ENCODE measurements at places on chromosomes 16 and 17. TPM values are rescaled to one million over a fixed set of nuclear protein-coding genes. Genes with fewer than 3 reads are reported as not detected.
A peak's percentile ranks its signal among the peaks of the same experiment; 100 is the strongest.

- DNase-seq, result no peak
- no peaks in the 10 kb centered on the region for H3K27me3 ChIP-seq
- H3K4me1 ChIP-seq, result no peaks in the 10 kb centered on the region
- H3K36me3 ChIP-seq, result no peaks in the 10 kb centered on the region
Measured at GRCh38 chr16:72819345-72819744, 228.6 kb downstream of the ZFHX3 start.

- H3K27ac ChIP-seq, result no peak overlapping the region
- DNase-seq, result no peak
- peaks cover 8% of the 10 kb centered on the region for H3K4me1 ChIP-seq
Measured at GRCh38 chr17:78800132-78800931, 18.3 kb upstream of the CYTH1 start.

DNA sequence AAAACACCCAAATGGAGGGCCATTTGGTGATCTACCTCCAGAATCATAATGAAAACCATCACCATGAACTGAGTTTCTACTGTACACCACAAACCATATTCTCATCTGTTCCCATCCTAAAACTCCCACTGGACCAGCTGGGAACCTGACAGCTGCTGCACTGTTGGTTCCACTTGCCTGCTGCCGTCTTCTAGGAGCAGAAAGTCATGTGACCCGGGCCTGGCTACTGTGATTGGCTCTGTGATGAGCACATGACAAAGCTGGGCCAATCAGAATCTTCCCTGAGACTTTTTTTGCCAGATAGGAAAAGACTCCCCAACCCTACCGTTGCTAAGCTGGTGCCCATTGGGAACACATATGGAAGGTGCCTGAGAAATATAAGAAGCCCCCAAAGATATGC, 264.2 kb downstream of the MRTFB start:
- no peaks in the 10 kb centered on the region for H3K4me1 ChIP-seq
- DNase-seq, result no peak
- no peak overlapping the region for H3K27ac ChIP-seq

- H3K4me1 ChIP-seq, result no peaks in the 10 kb centered on the region
- H3K27me3 ChIP-seq, result no peaks in the 10 kb centered on the region
- no peaks in the 10 kb centered on the region for H3K36me3 ChIP-seq
- H3K27ac ChIP-seq, result no peak overlapping the region
- H3K4me3 ChIP-seq, result no peak overlapping the region
- peak; percentile 30 for DNase-seq
Measured at GRCh38 chr17:78568494-78569115, 8.6 kb downstream of the DNAH17 start.

DNA sequence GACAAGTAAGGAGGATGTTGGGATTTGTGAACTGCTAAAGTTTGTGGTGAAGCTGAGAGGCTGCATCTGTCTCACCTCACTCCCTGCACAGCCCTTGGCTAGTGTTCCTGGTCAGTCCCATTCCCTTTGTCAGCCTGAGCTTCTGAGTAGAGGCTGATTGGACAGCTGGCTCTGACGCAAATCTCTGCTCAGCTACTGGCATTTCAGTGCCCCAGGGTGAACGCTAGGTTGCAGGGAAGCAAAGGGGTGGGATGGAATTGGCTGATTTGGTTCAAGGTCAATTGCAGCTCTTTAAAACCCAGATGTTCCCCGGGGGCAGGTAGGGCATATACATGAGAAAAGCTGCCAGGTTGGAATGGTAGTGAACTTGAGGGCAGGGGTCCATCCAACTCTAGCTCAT, 23.1 kb upstream of the CNOT1 start:
- no peak overlapping the region for H3K27ac ChIP-seq
- no peaks in the 10 kb centered on the region for H3K4me1 ChIP-seq
- peaks cover 18% of the 10 kb centered on the region for H3K27me3 ChIP-seq
- no peak for DNase-seq

GRCh38 chr17:65035191-65035590, 21.3 kb downstream of the GNA13 start:
- H3K27ac ChIP-seq, result no peak overlapping the region
- H3K4me3 ChIP-seq, result no peak overlapping the region
- H3K27me3 ChIP-seq, result no peaks in the 10 kb centered on the region
- peaks cover 14% of the 10 kb centered on the region for H3K4me1 ChIP-seq
- H3K36me3 ChIP-seq, result peaks cover 5% of the 10 kb centered on the region

GRCh38 chr17:37182786-37183465, 192.9 kb upstream of the C17orf78 start:
- DNase-seq, result peak; percentile 53
- H3K4me1 ChIP-seq, result peaks cover 29% of the 10 kb centered on the region
- peaks cover 62% of the 10 kb centered on the region for H3K36me3 ChIP-seq

- no peaks in the 10 kb centered on the region for H3K27me3 ChIP-seq
- H3K27ac ChIP-seq, result no peak overlapping the region
- H3K4me3 ChIP-seq, result no peak overlapping the region
- H3K36me3 ChIP-seq, result no peaks in the 10 kb centered on the region
Measured at GRCh38 chr17:71237903-71238538, 882.8 kb upstream of the SOX9 start.

DNA sequence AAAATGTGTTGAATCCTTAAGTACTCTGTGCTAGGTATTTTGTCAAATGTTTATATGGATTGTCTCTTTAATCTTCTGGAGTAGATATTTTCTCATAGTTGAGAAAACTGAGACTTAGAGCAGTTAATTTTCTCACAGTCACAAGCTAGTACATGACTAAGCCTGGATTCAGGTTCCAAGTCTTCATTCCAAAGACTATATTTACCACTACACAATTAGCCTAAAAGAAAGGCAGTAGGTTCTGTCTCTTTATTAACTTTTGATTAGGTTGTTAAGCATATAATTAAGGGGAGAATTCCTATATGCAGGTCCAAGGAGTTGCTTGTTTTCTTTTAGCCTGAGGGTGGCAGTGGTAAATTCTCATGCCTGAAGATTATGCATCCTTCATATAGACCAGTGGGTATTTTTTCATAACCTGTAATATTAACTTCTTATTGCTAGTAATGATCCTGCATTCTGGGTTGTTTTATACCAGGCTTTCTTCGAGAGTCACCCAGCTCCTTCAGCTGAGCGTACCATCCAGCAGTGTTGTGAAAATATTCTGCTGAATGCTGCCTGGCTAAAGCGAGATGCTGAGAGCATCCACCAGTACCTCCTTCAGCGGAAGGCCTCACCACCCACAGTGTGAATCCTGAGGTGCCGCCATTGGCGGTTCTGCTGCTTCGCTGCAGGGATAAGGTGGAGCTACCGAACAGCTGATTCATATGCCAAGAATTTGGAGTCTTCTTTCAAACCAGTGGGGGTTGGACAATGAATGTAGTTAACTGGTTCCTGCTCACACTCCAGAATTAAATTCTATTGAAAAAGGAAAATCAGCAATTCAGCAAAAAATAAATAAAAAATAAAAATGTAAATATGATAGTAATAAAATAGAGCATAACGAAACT, 28.2 kb upstream of the KPNB1 start:
- peak overlapping the region; percentile 52 for H3K27ac ChIP-seq
- DNase-seq, result peak; percentile 68
- peaks cover 76% of the 10 kb centered on the region for H3K36me3 ChIP-seq
- H3K4me3 ChIP-seq, result peak overlapping the region; percentile 5
- H3K27me3 ChIP-seq, result no peaks in the 10 kb centered on the region
- peaks cover 44% of the 10 kb centered on the region for H3K4me1 ChIP-seq

- no peaks in the 10 kb centered on the region for H3K36me3 ChIP-seq
- H3K27me3 ChIP-seq, result no peaks in the 10 kb centered on the region
- no peak overlapping the region for H3K4me3 ChIP-seq
- H3K4me1 ChIP-seq, result peaks cover 36% of the 10 kb centered on the region
Measured at GRCh38 chr16:9318764-9319163, 227.3 kb downstream of the HAPSTR1 start.

GRCh38 chr17:57669671-57670529, 75.2 kb downstream of the CCDC182 start:
- peaks cover 10% of the 10 kb centered on the region for H3K36me3 ChIP-seq
- DNase-seq, result no peak
- H3K4me1 ChIP-seq, result no peaks in the 10 kb centered on the region
- no peak overlapping the region for H3K27ac ChIP-seq
- no peaks in the 10 kb centered on the region for H3K27me3 ChIP-seq
- H3K4me3 ChIP-seq, result no peak overlapping the region

- no peaks in the 10 kb centered on the region for H3K36me3 ChIP-seq
- H3K27me3 ChIP-seq, result no peaks in the 10 kb centered on the region
- no peak overlapping the region for H3K27ac ChIP-seq
- no peak overlapping the region for H3K4me3 ChIP-seq
Measured at GRCh38 chr16:64626776-64627175, 495.1 kb downstream of the CDH11 start.

- H3K4me1 ChIP-seq, result no peaks in the 10 kb centered on the region
- H3K4me3 ChIP-seq, result no peak overlapping the region
- no peaks in the 10 kb centered on the region for H3K27me3 ChIP-seq
- DNase-seq, result no peak
Measured at GRCh38 chr17:66135219-66135618, 56.7 kb downstream of the CEP112 start.

DNA sequence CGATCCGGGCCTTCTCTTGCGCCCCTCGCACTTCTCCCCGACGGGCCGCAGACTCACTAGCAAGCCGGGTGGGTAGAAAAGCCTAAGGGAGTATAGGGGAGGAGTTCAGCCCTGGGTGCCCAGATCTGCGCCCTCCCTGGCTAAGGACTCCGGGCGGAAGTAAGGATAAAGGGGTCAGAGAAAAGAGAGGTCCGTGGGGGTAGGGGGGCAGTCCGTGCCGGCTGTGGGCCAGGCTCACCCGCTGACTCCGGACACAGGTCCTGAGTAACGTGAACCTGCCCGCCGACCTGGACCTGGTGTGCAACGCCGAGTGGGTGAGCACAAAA, 1.8 kb downstream of the NAGS start:
- peaks cover 46% of the 10 kb centered on the region for H3K27me3 ChIP-seq

GRCh38 chr16:61332461-61332860, 703.8 kb downstream of the CDH8 start:
- DNase-seq, result no peak
- H3K4me1 ChIP-seq, result no peaks in the 10 kb centered on the region
- H3K27ac ChIP-seq, result no peak overlapping the region
- no peaks in the 10 kb centered on the region for H3K36me3 ChIP-seq
- H3K4me3 ChIP-seq, result no peak overlapping the region

DNA sequence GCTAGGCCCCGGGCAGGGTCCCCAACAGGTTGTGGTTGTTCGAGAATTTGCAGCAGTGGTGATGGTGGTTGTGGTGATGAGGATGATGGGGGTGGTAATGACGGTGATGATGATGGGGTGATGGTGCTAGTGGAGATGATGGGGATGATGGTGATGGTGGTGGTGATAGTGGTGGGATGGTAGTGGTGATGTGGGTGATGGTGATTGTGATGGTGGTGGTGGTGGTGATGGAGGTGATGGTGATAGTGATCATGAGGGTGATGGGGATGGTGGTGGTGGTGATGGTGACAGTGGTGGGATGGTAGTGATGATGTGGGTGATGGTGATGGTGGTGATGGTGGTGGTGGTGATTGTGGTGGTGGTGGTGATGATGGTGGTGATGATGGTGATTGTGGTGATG, 343.3 kb downstream of the SEC14L1 start:
- DNase-seq, result no peak
- no peak overlapping the region for H3K4me3 ChIP-seq
- H3K27me3 ChIP-seq, result no peaks in the 10 kb centered on the region
- peaks cover 41% of the 10 kb centered on the region for H3K36me3 ChIP-seq
- no peaks in the 10 kb centered on the region for H3K4me1 ChIP-seq

- H3K27me3 ChIP-seq, result peaks cover 18% of the 10 kb centered on the region
- H3K36me3 ChIP-seq, result no peaks in the 10 kb centered on the region
- DNase-seq, result no peak
- H3K4me1 ChIP-seq, result no peaks in the 10 kb centered on the region
- H3K27ac ChIP-seq, result no peak overlapping the region
Measured at GRCh38 chr17:56144223-56144622, 9.1 kb upstream of the ANKFN1 start.

DNA sequence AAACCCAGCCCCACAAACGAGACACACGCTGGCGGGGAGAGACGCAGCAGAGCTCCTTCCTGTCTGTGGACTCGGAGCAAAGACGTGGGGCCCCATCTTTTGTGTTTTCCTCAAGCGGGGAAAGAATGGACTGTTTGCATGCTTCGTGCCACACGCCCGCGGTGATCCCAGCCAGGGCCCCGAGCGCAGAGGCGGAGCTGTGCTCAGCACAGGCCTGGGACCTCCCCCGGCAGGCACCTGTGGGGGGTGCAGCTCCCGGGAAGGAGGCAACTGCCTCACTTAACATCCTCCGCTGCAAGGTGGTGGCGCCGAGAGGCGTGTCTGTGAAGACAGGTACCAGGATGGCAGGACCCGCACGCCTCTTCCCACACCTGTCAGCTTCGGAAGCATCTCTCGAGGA, 19.1 kb downstream of the TRARG1 start:
- H3K36me3 ChIP-seq, result no peaks in the 10 kb centered on the region
- DNase-seq, result peak; percentile 6
- no peaks in the 10 kb centered on the region for H3K4me1 ChIP-seq
- no peak overlapping the region for H3K4me3 ChIP-seq

DNA sequence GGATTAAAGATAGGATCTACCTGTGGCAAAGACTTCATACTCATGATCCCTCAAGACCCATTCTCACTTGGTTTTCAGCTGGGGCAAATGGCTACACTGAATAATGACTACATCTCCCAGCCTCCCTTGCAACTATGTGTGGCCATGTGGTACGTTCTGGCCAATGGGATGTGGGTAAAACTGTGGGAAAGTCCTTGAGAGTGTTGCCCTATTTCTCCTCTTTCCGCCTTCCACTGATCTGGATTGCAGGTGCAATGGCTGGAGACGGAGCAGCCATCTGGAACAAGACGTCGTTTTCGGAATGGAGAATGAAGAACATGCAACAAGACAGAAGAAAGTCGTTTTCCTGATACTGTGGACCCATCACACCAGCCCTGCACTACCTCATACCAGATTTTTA, 48.5 kb downstream of the HAPSTR1 start:
- peaks cover 18% of the 10 kb centered on the region for H3K36me3 ChIP-seq
- peak; percentile 39 for DNase-seq
- H3K27me3 ChIP-seq, result peaks cover 16% of the 10 kb centered on the region
- H3K27ac ChIP-seq, result no peak overlapping the region
- H3K4me1 ChIP-seq, result peaks cover 8% of the 10 kb centered on the region
- no peak overlapping the region for H3K4me3 ChIP-seq

- no peak for DNase-seq
- H3K4me1 ChIP-seq, result peaks cover 25% of the 10 kb centered on the region
- no peak overlapping the region for H3K4me3 ChIP-seq
- H3K27me3 ChIP-seq, result no peaks in the 10 kb centered on the region
- H3K27ac ChIP-seq, result no peak overlapping the region
Measured at GRCh38 chr16:15057681-15058417, 2.0 kb upstream of the NTAN1 start.

GRCh38 chr16:11396241-11397048, 51.2 kb downstream of the RMI2 start:
- no peak overlapping the region for H3K27ac ChIP-seq
- H3K4me1 ChIP-seq, result peaks cover 9% of the 10 kb centered on the region
- no peak overlapping the region for H3K4me3 ChIP-seq

GRCh38 chr16:49439676-49440075, 66.1 kb downstream of the C16orf78 start:
- no peaks in the 10 kb centered on the region for H3K4me1 ChIP-seq
- no peaks in the 10 kb centered on the region for H3K36me3 ChIP-seq
- peaks cover 92% of the 10 kb centered on the region for H3K27me3 ChIP-seq
- DNase-seq, result no peak
- no peak overlapping the region for H3K27ac ChIP-seq

Gene RPTOR
- 41.7 TPM for total RNA-seq

Gene RAB34
- 34.5 TPM for total RNA-seq

Gene KRTAP1-1
- total RNA-seq, result 15.9 TPM

Gene CSHL1
- not detected for total RNA-seq

Gene CEP131
- total RNA-seq, result 25.2 TPM

Gene SLC6A2
- not detected for total RNA-seq

Gene CDRT15L2
- total RNA-seq, result not detected

Gene NPIPA8
- total RNA-seq, result 1.3 TPM

All from Calu3 (cell line).